ENCODE measurements at places on chromosomes 13 and 19. TPM values are rescaled to one million over a fixed set of nuclear protein-coding genes. Genes with fewer than 3 reads are reported as not detected.

GRCh38 chr19:48633148-48634035 is 3.8 kb downstream of the DBP start:
- DNase-seq = no peak

DNA sequence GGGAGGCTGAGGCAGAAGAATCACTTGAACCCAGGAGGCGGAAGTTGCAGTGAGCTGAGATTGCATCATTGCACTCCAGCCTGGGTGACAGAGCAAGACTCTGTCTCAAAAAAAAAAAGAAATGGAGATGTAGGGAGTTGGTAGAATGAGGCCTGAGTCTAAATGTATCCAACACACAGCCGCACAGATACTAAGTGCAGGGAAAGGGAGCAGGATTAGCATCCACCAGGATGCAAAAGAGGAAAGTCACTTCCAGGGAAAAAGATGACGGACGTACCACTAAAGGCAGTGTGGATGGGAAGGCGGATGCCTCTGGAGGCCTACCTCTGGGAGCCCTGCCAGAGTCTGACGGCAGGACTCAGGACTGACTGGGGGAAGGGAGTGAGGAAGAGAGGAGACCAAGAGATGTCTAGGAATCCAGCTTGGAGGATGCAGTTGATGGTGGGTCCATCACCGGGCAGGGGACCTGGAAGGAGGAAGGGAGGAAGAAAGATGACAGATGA is 6.8 kb downstream of the FAM98C start:
- DNase-seq = no peak

GRCh38 chr13:113292021-113292862 is 4.8 kb upstream of the LAMP1 start:
- DNase-seq = no peak

- DNase-seq = no peak
Measured at GRCh38 chr13:27339299-27339698, 68.7 kb downstream of the RASL11A start.

The MCOLN1 gene
- 3.9 TPM for total RNA-seq

DNA sequence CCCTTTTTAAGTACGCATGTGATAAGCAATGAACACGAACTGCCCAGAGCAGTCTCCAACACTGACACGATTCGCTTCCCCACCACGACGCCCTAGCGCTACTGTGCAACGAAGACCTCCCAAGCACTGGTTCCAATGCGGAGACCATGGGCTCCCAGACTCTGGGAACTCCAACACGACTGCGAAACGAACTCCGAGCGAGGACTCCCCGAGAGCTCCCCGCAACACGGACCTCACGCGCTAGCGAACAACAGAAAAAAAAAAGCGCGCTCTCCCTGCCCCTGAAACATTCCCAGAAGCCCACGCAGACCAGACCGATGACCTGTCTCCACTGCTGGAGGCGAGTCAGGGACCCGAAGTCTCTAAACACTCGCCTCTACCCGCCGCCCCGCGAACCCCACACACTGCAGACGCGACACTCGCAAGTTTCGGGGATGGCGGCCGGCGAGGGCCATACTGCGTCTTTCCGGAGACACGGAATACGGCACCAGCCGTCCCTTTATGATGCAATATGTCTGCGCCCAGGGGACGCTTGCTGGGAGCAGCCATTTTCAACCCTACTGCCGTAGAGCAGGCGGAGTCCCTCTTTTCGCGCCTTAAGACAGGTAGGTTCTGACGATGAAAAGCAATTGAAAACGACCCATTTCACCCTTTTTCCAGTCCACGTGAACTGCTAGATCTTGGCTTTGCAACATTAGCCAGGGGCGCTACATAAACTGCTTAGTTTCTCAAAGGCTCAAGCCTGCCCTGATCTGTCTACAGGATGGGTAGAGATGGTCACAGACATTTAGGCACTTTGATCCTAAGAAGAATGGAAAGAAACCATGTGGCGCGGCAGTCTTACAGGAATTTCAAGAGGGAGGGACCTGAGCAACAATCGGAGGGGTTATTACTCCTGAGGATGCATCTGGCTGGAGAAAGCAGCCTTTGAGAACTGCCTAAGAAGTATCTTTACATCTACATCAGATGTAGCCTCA is at the start of gene ZNF577:
Gene ZNF577, minus strand, starts transcription at position 430 of the 977 bp plus-strand sequence. CDS start 7,569 bp downstream, outside the sequence.
- peak; percentile 92 for DNase-seq

DNA sequence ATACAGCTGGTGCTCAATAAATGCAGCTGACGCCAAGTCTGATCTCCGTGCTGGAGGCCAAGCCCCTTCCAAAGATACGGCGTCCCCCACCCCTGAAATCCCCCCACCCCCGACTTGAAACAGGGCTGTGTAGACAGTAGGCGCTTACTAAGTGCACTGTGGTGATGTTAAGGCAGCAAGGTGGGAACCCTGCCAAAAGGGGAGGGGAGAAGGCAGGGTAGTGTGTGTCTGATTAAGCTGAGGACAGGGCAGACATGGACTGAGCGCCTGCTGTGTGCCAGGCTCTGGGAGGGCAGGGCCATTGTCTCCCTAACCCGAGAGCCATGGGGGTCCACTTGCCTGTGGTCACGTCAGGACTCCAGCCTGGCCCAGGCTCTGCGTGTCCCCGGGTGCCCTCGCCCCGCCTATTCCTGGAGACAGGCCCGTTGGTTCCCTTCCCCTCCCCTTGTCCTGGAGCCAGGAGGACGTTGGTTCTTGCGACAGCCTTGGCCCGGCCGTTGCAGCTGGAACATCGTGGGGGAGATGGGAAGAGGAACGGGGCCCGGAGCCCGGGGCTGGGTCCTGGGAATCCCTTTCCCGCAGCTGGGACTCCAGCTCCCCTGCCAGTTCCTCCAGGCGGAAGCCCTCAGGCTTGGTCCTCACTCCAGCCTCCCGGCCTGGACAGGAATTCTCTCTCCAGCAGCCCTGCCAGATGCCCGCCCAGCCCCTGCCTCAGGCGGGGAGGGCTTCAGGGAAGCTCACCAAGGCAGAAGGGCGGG is 1.7 kb upstream of the ELANE start:
- peak; percentile 92 for DNase-seq

DNA sequence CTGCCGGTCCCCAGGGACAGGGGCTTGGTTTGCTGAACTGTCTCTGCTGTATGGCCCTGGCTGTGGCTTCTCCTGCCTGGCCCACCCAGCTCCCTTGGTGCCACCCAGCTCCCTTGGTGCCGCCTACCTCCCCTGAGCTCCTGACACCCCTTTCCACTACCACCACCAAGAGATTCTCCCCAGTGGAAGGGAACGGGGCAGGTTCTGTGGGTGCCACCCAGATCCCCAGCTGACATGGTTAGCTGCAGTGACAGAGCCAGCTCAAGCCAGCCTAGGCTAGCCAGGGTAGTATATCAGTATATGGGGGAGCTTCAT is 28.5 kb upstream of the POP4 start:
- no peak for DNase-seq

DNA sequence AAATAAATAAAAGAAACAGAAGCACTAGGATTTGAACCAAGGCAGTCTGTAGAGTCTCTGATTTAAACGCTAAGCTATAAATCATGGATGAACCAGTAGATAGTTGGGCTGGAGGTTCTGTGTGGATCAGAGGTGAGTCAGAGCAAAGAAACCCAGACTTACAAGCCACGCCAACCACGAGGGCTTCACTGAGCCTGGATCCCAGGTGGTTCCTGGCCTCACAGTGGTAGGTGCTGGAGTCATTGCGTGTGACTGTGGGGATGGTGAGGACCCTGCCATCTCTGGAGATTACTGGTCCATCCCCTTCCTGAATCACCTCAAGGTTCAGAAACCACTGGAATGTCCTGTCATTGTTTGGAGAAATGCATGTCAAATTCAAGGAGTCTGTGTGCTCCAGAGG is 19.3 kb upstream of the CEACAM20 start:
- DNase-seq = peak; percentile 10

- DNase-seq = no peak
Measured at GRCh38 chr13:46341112-46341711, 45.8 kb downstream of the RUBCNL start.

DNA sequence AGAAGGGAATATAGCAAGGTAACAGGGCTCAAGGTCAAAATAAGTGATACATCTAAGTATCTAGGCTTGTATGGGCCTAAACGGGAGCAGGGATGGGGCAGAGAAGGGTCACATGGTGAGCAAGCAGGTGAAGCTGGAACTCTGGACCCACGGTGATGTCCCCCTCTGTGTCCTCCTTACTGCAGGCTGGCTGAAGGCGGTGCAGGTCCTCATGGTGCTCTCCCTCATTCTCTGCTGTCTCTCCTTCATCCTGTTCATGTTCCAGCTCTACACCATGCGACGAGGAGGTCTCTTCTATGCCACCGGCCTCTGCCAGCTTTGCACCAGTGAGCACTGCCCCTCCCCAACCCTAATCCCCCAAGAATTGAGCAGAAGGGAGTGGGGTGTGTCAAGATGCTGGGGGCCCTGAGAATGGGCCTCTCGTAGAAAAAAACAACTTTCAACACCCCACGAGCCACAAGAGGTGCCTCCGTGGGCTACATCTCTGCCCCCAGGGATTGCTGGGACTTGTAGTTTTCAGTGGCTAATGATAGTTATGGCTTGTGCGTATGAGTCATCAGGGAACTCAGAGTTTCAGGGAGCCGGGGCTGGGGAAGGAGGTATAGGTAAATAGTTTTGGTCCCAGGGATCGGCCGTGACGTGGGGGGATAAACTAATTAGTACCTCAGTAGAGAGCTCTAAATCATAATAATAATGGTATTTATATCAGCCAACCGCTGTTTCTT is 4.0 kb downstream of the EMP3 start:
- no peak for DNase-seq

GRCh38 chr13:51841732-51842131 is 3.2 kb downstream of the TMEM272 start:
- no peak for DNase-seq

- DNase-seq = no peak
Measured at GRCh38 chr13:36819739-36820090, 693 bp downstream of the RFXAP start.

DNA sequence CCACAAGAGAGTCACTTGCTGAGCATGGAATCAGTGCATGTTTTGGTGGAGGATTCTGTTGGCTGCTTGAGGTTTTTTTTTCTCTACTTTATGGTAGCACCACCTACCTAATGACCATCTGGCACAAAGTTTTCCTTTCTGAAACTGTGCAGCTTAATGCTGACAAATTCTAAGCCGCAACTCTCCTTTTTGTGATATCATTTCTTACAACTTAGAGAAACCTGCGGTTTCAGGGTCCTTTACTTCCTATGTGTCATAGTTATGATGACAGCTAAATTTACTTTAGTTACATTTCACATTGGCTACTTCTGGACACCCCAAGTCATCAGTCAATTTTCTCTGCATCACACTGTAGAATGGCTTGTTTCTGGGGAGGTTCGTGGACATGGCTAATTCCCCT is 115.4 kb upstream of the TMTC4 start:
- peak; percentile 35 for DNase-seq

- DNase-seq = no peak
Measured at GRCh38 chr13:39655041-39655568, 357 bp upstream of the COG6 start.

The EVI5L gene
- 7.9 TPM for total RNA-seq
